ENCODE measurements at places on chromosomes 16 and 17.

- no peak for DNase-seq
Measured at GRCh38 chr16:56679818-56680217, 2.5 kb upstream of the MT1X start.

- no peak for DNase-seq
Measured at GRCh38 chr17:7295230-7296180, 1.1 kb upstream of the YBX2 start.

DNA sequence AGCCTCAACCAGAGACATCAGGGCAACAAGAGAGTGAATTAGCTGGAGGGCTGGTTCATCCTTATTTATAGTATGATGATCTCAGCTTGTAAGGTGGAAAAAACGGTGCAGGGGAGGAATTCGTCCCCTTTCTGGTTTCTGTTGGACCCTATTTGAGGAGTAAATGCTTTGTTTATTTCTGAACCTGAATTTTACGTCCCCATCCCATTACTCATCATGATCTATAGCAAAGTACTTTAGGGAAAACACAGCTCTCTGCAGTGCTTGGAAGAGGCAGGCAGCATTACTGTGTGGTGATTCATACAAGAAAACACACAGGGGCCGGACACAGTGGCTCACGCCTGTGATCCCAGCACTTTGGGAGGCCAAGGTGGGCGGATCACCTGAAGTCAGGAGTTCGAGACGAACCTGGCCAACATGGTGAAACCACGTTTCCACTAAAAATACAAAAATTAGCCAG, 8.0 kb upstream of the VAT1L start:
- no peak for DNase-seq

- DNase-seq = no peak
Measured at GRCh38 chr16:69747115-69747514, 7.6 kb downstream of the NOB1 start.

GRCh38 chr17:43845766-43846165, 1.2 kb upstream of the CD300LG start:
- no peak for DNase-seq

- no peak for DNase-seq
Measured at GRCh38 chr16:72654535-72654934, 393.4 kb downstream of the ZFHX3 start.

DNA sequence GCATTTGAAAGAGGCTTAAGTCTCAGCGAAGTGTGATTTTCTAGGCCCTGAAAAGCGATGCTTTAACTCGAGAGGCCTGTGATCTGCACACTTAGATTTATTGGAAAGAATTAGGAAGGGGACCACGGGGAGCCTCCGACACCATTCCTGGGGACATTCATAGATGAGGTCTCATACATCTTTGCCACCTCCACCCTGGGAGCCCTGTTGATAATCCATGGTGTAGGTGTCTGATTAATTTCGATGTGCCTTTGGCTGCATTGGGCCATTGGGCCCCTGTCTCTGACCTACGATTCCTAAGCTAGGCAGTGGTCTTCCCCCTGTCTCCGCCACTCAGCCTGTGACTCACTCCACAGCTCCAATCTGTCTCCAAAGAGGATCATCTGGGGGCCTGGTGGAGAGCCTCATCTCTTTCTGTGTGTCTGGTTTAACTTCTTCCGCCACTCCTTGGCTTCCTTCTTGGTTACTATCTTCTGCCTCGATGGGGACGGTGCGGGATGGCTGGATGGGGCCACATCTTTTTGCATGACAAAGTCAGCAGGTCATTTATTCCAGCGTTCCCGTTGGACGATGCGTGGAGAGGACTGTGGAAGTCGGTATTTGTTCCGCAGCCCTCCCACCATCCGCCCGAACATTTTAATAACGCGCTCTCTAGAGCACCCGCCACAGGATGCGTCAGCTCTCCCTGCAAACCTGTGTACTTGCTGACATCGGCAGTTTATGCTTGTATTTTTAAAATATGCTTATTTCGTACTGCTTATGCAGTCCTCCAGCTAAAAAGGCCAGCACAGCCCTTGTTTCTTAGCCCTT, 109.3 kb downstream of the IRX3 start:
- DNase-seq = no peak

GRCh38 chr16:65600046-65600445, 478.2 kb upstream of the CDH11 start:
- no peak for DNase-seq

GRCh38 chr17:49218941-49219913, 8.7 kb downstream of the ABI3 start:
- DNase-seq = no peak

DNA sequence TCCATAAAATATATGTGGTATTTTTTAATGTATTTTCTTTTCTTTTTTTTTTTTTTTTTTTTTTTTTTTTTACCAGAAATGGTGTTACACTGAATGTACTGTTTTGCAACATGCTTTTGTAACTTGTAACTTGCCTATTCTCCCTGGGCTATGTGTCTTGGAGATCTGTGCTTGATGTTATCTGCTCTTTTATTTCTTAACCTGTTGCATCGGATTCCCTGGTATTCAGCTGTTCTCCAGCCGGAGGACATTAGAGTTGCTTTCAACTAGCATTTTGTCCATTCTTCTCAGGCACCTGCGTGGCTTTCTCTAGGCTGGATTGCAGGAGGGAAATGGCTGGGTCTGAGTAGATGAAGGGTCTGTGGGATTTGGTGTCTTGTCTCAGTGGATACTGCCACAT, 47.4 kb downstream of the KATNIP start:
- no peak for DNase-seq

DNA sequence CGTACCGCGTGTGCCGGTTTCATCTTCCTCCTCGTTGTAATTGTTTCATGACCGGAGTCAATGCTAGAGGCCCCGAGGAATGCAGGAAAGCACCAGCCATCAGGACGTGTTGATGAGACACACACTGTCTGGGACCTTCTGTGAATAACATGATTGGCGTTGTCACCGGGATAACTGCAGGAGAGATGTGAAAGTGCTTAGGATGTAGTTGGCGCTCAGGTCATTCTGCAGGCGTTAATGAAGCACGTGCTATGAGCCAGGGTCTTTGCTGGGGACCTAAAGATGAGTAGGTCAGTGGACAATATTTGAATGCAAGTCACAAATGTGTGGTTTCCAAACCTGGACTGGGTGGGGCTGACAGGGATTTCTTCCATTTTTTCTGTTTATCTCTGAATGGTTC, 181.6 kb upstream of the HSBP1 start:
- DNase-seq = no peak

GRCh38 chr16:15484662-15485061, 50.3 kb downstream of the BMERB1 start:
- DNase-seq = no peak

DNA sequence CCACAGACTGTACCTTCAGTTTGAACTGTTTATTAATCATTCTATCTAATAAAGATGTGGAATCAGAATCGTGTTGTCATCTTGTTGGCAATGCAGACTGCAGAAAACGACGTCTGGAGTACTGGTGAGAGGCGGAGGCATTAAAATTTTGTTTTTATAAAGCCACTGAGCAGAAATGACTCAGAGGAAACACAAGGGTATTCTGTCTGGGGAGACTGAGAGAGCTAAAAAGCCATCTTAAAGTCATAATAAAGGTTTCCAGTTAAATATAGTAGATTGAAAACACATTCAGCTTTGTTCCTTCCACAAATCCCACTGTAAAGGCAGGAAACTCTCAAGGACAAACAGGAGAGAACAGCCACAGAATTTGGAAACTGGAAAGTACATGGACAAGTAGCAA, 74.2 kb downstream of the CPPED1 start:
- DNase-seq = no peak

- no peak for DNase-seq
Measured at GRCh38 chr17:62692721-62693431, 65.4 kb downstream of the MRC2 start.

- DNase-seq = no peak
Measured at GRCh38 chr17:1629504-1630310, 1.1 kb upstream of the SLC43A2 start.

DNA sequence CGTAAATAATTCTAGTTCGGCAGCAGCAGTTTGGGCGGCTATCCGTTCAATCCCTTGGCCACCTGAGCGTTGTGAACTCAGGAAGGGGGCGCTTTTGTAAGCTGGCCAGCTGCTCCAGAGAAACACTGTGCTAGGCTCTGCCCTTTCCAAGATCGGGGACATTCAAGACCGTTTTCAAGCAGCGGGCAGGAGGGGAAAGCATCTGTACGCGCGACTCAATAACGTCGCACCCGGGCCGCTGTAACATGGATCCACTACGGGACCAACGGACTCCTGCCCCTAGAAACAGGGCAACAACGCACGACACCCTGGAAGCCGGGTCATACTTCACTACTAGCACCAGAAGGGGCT, 463 bp downstream of the TOP2A start:
- DNase-seq = no peak

- DNase-seq = no peak
Measured at GRCh38 chr17:73343739-73344454, 32.1 kb upstream of the CDC42EP4 start.

- DNase-seq = no peak
Measured at GRCh38 chr16:3188925-3189825, 1.2 kb downstream of the OR1F1 start.

DNA sequence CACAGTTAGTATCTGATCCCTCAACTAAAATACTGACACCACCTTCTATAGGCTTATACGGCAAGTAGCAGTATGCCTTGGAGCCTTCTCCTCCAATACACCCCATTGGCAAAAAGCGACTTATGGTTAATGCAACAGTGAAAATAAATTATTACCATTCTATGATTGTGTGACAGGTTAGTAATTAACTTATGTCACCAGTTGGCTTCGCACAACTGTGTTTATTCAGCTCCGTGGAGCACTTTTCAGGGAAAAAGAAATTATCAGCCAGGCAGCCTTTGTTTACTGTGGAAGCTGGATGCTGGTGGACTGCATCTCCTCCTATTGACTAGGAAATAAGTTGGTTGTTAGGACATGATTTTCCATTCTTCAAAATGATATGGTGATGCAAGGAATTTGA, 833.8 kb upstream of the RBFOX1 start:
- no peak for DNase-seq

DNA sequence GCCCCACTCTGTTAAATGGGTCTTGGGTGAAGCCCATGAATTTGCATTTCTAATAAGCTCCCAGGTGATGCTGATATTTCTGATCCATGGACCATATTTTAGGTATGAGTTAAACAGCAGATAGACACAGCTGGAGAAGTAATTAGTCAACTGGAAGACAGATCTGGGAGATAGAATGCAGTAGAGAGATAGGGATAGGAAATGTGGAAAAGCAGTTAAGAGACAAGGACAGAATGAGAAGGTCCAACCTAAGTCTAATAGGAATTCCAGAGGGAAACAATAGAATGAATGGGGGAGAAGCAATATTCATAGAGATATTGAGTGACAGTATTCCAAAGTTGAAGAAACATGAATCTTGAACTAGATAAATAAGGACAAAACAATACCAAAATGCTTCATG, 71.7 kb downstream of the GPRC5B start:
- DNase-seq = no peak

DNA sequence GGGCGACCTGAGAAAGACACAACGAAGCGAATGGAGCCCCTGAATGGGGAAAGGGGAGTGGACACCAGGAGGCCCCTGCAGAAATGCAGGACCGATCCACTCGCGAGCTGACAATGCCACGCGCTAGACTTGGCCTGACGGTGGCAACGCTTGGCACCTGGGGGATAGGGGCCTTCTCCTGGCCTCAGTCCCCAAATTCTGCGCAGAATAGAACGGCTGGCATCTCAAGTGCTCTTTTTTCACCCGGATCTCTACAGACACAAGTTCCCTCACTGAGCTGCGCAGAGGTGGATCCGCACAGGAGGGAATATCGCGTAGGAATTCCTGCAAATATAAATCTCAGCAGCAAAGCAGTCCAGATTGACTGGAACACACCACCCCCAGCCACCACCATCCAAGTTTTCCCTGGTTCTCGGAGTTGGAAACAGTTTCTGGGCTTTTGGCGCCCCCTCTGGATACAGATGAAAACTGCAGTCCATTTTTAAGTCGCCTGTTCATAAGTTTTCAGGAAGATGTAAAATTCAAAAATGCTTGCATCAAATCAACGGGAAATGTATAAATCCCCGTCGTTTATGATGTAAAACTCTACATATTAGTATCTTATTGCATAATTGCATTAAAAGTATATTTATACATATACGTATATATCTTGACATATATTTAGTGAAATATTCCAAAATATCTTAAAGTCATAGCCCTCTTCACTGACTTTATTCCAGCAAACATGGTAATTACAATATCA, 2.3 kb upstream of the SOX9 start:
- peak; percentile 62 for DNase-seq

GRCh38 chr16:87635541-87636049, 33.3 kb downstream of the JPH3 start:
- peak; percentile 58 for DNase-seq

GRCh38 chr16:86011532-86011931, 112.6 kb downstream of the IRF8 start:
- DNase-seq = no peak

- no peak for DNase-seq
Measured at GRCh38 chr16:8572919-8573724, 17.2 kb downstream of the TMEM114 start.

- no peak for DNase-seq
Measured at GRCh38 chr16:27720731-27721530, 171.0 kb downstream of the KATNIP start.

GRCh38 chr16:12518241-12519175, 285.2 kb downstream of the CPPED1 start:
- no peak for DNase-seq

- DNase-seq = no peak
Measured at GRCh38 chr16:27520982-27521673, 28.6 kb downstream of the GTF3C1 start.

- no peak for DNase-seq
Measured at GRCh38 chr16:72092832-72093447, 480 bp downstream of the TXNL4B start.

DNA sequence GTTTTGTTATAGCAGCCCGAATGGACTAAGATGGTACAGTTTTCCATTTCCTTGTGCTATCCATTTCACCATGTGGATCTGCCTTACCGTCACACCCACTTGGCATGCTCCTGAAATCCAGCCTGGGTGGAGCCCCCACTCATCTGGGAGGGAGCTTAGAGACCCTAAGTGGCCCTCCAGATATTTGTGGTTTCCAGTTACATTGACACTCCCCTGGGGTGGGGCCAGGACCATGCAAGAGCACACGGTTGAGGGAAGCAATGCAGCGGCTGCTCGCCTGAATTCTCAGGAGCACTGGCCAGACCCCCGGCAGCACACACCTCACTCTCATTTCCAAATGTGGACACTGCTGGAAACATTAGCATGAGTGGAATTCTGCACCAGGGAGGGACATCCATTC, 231.1 kb downstream of the UTP18 start:
- no peak for DNase-seq

Data from frontal cortex (tissue), 4 donors.